GM12865 (cell line): ENCODE measurements at places on chromosomes 7 and 10.

- DNase-seq, result no peak
These were observed 34.8 kb downstream of the TRDMT1 start for GRCh38 chr10:17166699-17167098.

- no peak for DNase-seq
These were observed 128.9 kb downstream of the AMPH start for GRCh38 chr7:38502289-38502688.

GRCh38 chr10:62992145-62992721 lies 140.9 kb upstream of the NRBF2 start:
- DNase-seq, result peak; percentile 72

DNA sequence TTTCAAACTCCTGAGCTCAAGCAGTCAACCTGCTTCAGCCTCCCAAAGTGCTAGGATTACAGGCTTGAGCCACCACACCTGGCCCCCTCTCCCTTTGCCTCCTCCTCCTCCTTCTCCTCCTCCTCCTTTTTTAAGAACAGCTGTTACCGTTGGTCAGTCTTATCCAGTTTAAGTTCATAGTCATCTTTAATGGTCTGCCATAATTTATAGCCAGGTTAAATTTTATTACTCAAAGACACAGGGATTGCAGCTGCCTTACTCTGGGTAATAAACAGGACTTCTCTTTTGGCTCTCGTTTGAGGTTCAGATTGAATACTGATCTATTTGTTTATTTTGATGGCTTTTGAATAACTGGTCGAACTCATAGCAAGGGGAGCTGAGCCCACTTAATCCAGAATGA lies 35.2 kb downstream of the ATOH7 start:
- DNase-seq, result no peak
